GM04504 (cell line): ENCODE measurements at places on chromosomes 13 and 19.

- no peak for DNase-seq
These were observed 199.2 kb downstream of the TEX29 start for GRCh38 chr13:111519490-111520170.

DNA sequence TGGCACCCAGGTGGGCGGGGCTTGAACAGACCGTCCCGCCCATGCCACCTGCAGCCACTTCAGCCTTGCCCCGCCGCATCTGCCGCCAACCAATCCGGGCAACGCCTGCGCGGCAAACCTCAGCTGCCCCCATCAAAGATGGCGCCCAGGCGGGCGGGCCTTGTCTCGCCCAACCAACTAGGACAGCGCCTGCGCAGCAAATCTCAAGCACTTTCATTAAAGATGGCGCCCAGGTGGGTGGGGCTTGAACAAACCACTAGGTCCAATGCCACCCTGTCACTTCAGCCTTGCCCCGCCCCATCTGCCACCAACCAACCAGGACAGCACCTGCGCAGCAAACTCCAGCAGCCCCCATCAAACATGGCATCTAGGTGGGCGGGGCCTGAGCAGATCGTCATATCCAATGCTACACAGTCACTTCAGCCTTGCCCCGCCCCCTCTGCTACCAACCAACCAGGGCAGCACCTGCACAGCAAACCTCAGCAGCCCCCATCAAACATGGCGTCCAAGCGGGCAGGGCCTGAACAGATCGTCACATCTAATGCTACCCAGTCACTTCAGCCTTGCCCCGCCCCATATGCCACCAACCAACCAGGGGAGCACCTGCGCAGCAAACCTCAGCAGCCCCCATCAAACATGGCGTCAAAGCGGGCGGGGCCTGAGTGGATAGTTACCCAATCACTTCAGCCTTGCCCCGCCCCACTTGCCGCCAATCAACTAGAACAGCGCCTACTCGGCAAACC lies 1.4 kb downstream of the PEG3 start:
- DNase-seq, result no peak

DNA sequence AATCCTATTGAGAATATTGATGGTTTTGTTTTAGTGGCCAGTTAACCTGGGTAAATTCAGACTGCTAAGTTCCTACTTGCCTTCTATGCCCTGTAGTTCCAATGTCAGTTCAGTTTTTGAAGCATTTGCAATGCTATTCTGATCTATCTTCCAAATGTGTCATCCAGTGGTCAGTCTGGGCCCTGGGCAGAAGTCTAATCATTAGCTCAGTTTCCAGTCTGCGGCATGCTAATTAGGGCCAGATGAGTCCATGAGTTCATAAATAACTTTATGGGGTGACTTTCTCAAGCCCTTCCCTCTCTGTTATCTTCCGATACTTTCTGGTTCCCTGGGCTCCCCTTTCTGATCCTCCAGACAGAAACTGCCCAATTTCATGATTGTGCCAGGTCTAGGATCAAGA lies 32.7 kb downstream of the FAM187B start:
- DNase-seq, result no peak

DNA sequence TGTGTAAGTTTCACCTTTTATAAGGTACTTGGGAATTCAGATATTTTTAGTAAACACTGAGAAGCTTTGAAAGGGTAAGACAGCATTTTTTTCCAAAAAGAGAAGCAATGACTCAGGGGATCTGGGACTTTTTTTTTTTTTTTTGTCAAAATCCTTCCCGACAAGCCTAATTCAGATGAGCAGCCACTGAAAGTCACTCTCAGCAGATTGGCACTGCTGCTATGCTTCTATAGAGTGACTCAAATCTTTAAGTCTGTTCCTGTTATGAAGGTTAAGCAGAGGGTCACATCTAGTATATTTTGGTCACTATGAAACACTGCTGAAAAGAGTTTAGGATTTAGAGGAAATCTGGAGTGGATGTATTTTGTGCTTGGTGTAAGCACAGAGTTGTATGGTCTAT lies 571.1 kb downstream of the MYO16 start:
- DNase-seq, result no peak

DNA sequence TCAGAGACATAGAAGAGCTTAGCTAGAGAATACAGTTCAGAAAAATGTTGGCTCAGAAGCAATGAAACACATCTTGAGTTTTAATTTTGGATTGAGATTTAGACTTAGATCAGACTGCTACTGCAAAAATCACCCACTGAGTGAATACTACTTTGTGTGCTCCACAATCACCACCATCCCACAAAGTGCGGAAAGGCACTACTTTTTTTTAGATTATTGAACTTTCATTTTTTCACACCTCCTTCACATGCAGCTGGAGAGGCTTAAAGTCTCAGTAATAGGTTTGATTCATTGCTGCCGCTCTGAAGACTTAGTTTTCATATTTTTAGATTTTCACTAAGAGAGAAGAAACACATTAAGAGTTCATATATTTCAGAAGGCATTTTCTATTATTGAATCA lies 289.9 kb upstream of the PRR20A start:
- no peak for DNase-seq

DNA sequence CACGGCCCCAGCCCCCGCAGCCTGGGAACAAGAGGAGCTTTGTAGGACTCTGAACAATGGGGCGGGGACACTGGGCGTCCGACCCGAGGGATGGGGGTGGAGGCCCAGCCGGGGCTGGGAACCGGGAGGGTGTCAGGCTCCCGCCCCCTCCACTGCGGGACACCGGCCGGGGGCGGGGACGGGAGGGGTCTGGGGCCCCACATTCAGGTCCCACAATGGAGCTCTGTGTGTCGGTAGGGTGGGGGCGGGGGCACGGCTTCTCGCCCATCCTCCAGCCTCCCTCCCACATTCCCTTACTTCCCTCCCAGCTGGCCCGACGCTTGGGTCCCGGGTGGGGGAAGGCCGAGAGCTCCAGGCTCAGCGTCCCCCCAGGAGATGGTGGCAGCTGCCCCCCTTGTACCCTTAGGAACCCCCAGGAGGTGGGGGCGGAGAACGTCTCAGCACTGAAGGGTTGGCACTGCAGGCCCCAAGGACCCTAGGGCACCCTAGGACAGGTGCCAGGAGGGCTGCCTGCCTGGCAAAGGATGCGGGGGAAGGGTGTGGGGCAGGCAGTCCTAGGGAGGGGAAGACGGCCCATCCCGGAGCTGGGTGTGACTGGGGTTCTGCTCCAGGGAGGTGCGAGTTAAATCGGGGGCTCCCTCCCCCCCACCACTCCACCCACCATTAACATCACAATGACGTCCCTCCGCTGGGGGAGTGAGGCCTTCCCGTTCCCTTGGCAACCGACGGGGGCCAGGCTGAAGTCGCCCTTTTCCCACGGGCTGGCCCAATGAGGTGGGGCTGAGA lies 5.3 kb downstream of the TTYH1 start:
- no peak for DNase-seq

DNA sequence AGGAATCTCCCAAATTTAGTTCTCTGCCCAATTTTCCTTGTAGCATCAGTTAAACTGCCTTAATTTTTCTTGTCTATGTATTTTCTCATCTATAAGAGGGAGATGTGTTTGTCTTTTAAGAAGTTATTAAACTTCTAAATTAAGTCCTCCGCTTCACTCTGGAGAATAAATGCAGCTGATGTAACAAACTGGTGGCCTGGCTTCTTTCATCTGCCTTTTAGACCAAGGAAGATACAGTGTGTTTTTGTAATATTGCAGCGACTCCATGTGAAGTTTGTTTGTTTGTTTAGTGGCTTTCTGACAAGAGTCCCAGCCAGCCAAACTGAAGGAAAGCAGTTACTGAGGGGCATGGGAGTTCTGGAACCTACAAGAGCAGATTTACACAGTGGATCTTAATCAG lies 56.4 kb downstream of the KLF12 start:
- DNase-seq, result no peak
